Peyer's patch (tissue), 4 donors: ENCODE measurements at places on chromosomes 2 and 18. TPM values are rescaled to one million over a fixed set of nuclear protein-coding genes. Genes with fewer than 3 reads are reported as not detected.

The IMMT gene
- total RNA-seq, result 126 TPM

The RNF125 gene
- 16.3 TPM for total RNA-seq

The DSC2 gene
- 9.9 TPM for total RNA-seq

The CD8B gene
- 30.5 TPM for total RNA-seq
